ENCODE measurements at places on chromosomes 2 and 18.

GRCh38 chr2:157497638-157498314 is 53.9 kb upstream of the CYTIP start:
- DNase-seq = peak; percentile 14

DNA sequence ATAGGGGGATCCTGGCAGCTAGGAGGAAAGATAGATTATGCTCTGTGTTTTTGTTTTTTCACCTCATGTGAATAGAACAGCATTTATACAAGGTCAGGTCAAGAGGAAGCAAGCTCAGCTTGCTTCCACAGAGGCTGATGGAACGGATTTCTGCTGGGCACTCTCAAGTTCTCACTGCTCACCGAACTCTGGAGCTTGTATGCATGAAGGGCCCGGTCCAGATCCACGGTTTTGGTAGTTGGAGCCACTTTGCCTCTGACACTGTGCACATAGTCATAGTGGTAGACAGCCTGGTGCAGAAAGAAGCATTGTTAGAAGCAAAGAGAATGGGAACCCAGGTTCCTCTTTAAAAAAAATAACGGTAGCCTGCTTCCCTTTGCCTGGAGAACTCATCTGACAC is 141.9 kb downstream of the RIF1 start:
- DNase-seq = no peak

DNA sequence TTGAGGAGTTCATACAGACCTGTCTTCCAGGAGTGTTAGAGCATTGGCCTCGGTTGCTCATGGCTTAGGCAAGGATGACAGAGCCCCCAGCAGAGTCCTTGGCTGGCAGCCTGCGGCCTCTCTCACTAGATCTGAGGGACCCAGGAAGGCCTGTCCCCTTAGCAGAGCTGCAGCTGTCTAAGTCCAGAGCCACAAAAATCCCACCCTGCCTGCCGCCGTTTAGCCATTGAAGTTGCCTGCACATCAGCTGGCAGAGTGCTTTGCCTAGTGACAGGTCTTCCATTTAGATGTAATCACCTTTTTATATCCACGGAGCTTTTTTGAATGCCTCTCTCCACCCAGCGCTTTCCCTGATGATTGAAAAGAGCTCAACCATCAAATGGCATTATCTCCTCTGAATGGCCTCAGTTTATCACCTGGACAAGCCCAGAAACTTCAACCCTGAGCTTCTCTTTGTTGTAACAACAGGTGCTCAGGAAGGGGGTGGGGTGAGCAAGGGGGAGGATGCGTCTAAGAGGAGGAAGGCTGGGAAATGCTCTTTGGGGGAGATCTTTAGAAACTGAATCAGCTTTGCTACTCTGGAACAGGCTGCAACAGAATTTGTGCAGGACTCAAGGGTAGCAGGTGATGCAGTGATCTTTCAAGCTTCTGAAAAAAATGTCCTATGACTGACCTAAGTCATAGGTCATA is 71.9 kb downstream of the TNP1 start:
- DNase-seq = no peak

DNA sequence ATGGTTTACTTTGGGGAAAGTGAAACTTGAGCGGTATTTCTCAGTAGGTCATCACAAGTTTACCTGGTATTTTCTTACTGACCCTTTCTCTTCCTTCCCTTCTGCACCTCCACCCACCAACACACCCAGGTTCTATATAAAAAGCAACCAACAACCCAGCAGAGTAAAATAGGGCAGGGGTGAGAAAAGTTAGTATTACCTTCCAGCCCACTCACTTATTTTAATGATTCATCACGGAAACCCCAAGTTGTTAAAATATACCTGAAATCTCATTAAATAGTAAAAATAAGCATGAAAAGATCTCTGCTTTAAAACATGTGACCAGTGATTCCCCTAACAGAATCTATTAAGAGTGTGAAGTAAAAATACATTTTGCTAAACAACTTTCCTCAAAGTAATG is 306.1 kb downstream of the ZEB2 start:
- no peak for DNase-seq

GRCh38 chr18:70491734-70492348 is 203.0 kb downstream of the SOCS6 start:
- peak; percentile 38 for DNase-seq

GRCh38 chr2:217065695-217066405 is 206.0 kb upstream of the TNP1 start:
- no peak for DNase-seq

GRCh38 chr2:69222953-69223658 is 163.9 kb downstream of the GFPT1 start:
- DNase-seq = no peak

DNA sequence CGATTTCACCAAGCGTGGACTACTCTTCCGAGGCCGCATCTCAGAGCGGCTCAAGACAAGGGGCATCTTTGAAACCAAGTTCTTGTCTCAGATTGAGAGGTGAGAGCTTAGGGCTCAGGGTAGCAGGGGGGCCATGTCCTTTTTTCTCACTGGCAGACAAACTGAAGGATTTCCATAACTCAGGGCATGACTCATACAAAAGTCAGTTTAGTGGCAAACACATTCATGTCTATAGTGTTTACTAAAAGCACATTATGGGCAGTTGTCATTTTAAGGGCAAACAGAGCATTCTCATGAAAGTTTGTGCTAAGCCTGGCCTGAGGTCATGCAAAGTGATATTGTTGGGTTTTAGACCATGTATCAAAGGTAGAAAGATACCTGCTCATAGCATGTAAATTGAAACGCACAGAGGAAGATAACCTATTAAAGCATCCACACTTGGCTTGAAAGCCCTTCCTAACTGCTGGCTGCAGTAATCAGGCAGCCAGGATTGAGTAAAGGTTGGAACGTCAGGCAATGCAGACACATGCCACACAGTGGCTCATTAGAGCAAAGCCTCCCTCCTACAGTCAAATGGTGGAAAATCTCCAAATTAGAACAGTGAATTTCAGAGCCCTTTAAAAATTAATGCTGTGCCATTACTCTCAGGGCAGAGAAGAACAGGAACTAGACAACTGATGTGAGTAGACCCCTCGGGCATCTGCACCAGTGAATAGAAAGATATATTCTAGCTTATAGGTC is 54.2 kb downstream of the HK2 start:
- no peak for DNase-seq

GRCh38 chr2:240999873-241000541 is 1.6 kb downstream of the SNED1 start:
- DNase-seq = no peak

- DNase-seq = no peak
These were observed 437.2 kb upstream of the PKDCC start for GRCh38 chr2:41610501-41611190.

All from KG1 (cell line).